ENCODE measurements at places on chromosomes 16 and 17.

DNA sequence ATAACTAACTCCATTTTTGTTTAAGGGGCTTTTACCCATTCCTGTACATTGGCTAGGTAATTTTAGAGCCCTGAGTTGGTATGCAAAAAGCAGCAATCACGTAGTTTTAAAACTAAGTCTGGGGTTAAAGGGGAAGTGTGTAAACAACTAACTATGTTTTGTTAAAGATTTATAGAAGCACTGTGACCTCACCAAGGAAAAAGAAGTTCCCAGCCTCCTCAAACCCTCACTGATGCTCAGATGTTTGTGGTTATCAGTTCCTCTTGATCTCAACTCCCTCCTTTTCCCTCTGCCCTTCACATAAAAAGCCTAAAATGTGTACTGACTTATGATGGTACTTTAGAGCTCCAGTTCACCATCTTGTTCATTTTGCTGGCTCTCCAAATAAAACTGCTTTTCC lies 119.9 kb upstream of the IRX6 start:
- DNase-seq, result no peak

GRCh38 chr17:78708510-78708973 lies 73.5 kb downstream of the CYTH1 start:
- peak; percentile 79 for DNase-seq

- DNase-seq, result no peak
Measured at GRCh38 chr17:42071810-42072209, 21.4 kb upstream of the C17orf113 start.

DNA sequence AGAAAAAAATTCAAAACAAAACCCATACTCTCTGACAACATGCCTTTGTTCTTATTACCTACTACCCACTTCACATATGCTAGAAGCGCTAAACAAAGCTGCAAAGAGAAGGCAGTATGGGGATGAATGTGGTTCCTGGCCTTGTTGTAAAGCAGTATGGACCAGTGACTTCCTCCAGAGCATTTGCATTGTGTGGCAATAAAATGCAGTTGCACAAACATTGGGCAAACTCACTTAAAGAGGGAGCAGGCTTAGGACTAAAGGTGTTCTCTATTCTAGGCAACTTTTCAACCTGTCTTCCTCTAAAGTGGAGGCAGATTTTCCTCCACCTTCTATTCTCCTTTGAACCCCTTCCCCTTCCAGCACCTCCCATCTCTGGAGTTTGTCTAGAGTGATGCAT lies 17.1 kb downstream of the TMIGD1 start:
- no peak for DNase-seq

- DNase-seq, result no peak
Measured at GRCh38 chr16:52832771-52833170, 219.9 kb downstream of the CHD9NB start.

- no peak for DNase-seq
Measured at GRCh38 chr17:57158325-57158724, 73.3 kb downstream of the AKAP1 start.

DNA sequence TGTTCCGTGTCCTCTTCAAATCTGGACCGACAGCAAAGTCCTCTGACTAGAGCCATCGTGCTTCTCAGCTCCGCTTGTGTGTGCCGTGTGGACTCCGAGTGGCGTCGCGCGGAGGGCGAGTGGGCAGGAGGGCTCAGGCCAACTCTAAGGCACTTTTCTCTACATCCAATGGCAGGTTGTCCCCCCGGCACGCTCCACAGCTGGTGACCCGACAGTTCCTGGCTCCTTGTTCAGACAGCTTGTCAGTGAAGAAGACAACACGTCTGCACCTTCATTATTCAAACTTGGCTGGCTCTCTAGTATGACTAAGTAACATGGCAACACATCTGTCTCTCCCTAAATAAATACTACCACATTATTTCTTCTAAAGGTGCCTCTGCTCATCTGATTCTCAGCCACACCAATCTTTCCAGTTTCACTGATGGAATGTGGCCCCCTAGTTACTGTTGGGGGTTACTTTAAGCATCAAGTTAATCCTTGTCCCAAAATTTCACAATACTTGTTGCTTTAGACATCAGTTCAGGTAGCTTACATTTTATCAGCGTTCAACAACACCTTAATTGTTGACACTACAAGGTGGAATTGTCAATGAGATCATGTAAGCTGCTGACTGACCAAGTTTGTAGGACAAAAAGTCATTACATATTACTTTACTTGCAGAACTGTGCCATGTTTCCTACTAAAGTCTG lies 15.4 kb downstream of the COG1 start:
- no peak for DNase-seq

DNA sequence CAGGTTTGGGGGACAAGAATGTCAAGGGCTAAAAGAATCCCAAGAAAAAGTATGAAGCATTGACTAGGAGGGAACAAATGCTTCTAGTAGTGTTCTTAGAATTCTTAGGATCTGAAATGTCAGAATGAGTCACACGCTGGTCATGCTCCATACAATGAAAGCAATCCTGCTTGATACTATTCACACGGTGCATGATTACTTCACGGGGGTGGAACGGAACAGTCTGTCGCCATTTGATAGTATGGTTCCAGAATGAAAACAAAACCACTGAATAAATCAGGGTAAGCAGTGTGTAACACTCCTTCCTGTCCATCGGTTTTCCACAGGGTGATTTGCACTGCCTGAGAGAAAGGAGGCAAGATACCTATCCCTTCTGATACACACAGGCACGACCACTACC lies 22.9 kb upstream of the YWHAE start:
- DNase-seq, result peak; percentile 40
